ENCODE measurements at places on chromosomes 4 and X.

GRCh38 chrX:110665223-110666002 is 130.2 kb downstream of the CHRDL1 start:
- DNase-seq, result no peak

DNA sequence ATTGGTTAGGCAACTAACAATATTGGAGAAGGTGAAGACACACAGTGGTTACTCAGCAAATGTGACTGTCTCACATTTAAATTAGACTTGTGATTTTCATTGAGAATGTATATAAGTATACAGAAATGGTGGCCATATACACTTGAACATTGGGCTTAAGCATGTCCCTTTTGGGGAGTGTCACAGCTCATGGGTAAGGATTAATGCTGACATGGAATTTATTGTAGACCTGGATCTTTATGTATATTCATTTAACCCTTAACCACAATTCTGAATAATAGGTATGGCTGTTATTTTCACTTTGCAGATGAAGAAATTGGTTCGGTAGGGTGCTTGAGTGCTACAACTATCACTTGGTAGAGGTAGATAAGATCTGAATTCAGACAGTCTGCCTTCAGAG is 95.5 kb upstream of the WDFY3 start:
- no peak for DNase-seq

DNA sequence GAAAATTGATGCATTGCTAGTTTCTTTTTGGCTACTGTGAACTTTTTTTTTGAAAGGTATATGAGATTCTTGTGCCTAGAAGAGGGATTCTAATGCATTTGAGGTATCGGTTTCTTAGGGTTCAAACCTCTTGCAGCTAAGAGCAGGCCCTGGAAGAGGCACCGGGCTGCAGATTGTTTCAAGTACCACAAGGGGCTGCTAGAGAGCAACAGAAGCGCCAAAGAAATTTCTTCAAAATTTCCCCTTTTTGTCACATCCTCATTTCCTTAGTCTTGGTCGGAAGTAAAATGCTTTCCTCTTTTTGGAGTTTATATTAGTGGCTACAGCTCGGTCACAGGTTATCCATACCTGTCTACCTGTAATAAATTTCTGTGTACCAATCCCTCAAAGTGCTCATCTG is 89.8 kb downstream of the PDGFRA start:
- no peak for DNase-seq

- DNase-seq, result no peak
Observed at GRCh38 chr4:176383273-176384077, 63.7 kb downstream of the SPCS3 start.

- no peak for DNase-seq
Observed at GRCh38 chr4:6869944-6870343, 39.7 kb upstream of the TBC1D14 start.

- DNase-seq, result no peak
Observed at GRCh38 chr4:17063888-17064287, 165.4 kb upstream of the LDB2 start.

DNA sequence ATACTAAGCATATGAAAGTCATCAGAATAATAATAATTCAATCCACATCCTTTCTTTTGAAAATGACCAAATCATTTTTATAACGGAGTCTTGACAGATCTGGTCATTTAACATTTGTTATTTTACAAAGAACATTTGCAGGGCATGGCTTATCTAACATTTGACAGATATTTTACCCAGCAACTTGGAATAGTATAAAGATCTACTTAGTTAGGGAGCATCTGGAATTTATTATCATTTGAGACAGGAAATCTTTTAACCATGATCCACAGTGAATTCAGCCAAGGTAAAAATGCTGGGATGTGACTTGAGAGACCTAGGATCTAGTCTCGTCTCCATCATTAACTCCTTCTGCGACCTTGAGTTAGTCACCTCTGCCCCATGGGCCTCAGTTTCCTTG is 22.4 kb downstream of the STARD8 start:
- DNase-seq, result no peak

- DNase-seq, result no peak
Observed at GRCh38 chr4:71026086-71026485, 32.6 kb downstream of the DCK start.

DNA sequence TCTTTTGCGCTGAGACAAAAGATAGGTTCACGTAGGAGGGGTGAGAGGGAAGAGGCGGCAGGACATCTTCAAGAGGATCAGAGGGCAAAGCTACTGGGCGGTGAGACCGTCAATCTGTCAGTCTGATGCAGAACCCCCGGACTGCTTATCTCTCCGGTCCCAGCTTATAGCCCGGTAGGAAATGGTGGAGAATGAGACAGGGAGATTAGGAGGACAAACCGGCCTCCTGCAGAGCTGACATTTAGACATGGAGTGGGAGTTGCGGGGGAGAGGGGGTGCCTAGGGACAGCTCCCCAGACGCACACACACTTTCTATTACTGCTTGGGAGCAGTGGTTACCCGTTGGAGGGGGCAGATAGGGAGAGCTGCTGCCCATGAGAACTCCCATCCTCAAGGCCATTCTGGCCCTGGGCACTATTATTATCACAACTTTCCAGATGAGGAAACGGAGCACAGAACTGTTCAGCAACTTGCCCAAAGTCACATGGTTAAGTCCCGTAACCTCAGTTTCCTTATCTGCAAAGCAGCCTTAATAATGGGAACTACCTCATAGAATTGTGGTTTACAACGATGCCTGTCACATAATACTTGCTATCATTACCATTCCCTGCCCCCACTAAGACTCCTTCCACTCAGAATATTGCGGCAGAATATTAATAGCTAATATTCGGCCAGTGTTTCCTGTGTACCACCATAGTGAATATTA is 1.1 kb upstream of the HDAC6 start:
- no peak for DNase-seq

DNA sequence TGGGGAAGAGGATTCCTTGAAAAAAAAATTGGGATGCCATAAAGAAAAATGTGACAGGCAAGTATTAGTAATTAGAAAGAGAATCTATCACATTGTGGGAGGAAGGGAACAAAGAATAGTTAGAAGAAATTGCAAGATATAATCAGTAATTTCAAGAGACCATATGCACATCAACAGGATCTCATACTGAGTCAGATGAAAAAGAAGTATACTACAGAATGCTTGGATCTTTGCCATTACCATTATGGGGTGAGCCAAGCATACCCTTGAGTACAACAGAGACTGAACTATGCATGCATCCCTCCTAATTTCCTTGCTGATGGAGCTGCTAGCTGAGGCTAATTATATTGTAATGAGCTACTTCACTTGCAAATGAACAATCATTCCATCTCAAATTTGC is 287.6 kb downstream of the PAPSS1 start:
- DNase-seq, result no peak

- no peak for DNase-seq
Observed at GRCh38 chr4:78772526-78773091, 3.5 kb upstream of the BMP2K start.

DNA sequence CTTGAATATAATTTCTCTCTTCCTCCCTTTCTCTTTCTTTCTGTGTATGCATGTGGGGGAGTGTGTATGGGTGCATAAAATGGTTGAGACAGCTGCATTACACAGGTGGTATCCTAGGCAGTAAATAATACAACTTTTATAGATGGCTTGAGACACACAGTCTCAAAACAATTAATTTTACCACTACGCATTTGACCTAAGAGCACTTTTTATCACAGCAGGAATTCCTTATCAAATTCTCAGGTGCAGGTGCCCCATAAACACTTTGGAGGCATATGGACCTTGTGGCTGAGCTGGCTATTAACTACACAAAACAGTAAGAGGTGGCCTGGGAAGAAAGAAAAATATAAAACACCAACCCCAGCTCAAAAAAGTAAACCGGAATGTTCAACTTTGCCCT is 91.3 kb downstream of the RASGEF1B start:
- no peak for DNase-seq

- no peak for DNase-seq
Observed at GRCh38 chr4:101280866-101281600, 66.3 kb downstream of the PPP3CA start.

DNA sequence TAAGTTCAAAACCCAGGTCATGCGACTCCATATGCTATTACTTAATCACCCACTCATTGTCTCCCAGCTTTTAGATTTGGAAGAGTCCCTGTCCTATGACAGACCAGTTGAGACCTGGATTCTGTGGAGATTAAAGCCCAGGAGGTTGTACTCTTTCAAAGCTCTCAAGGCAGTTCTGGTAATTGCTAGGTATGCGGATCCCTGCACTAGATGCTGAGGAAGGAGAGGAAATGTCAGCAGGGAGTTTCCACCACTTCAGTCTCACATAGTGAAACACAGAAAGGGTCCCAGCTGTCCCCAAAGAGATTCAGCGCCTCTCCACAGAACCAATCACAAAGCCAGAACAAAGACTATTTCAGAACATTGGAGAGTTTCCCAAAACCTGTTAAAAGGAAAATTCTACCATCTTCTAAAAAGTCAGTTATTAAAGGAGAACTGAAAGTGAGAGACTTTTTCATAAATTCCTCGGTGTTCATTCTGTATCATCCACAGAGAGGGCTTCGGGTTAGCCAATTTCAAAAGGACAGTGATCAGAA is 53.4 kb downstream of the IRF2 start:
- DNase-seq, result no peak

All from coronary artery (tissue), 2 donors.